Tongue (tissue), 3 donors: ENCODE measurements at places on chromosomes 7 and 10.

GRCh38 chr7:95686109-95686508 is 86.2 kb upstream of the DYNC1I1 start:
- DNase-seq = peak; percentile 87

DNA sequence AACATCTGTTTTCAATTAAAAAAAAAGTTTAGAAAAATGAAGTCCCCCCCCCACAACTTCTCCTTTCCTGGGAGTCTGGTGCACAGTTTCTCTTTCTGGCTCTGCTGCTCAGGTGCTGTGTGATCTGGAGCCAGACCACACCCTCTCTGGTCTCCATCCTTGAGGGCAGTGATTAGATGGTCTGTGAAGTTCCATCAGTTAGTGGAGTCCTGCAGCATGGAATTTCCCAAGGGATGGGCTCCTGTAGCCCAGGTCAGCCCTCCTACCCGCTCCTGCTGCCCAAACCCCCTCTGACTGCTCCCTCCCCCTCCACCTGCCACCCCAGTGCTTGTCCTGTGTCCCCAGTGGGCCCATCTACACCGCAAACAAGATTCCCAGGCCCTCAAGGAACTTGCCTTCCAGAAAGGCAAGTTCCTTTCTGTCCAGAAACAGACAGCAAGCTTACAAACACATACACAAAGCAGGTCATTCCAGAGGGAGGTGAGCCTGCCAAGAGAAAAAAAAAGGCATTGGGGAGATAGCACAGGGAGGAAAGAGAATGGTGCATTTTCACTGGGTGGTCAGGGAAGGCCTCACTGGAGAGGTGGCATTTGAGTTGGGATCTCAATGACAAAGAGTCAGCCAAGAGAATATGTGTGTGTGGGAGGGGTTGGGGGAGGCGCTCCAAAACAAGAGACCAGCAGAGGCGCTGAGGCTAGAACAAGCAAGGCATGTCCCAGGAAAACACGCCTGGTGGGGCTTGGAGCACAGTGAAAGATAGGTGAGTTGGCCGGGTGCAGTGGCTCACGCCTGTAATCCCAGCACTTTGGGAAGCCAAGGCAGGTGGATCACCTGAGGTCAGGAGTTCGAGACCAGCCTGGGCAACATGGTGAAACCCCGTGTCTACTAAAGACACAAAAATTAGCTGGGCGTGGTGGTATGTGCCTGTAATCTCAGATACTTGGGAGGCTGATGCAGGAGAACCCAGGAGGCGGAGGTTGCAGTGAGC is 49.5 kb upstream of the SLC29A3 start:
- DNase-seq = peak; percentile 38

- DNase-seq = peak; percentile 58
Measured at GRCh38 chr10:94123258-94123995, 129.7 kb downstream of the PLCE1 start.

DNA sequence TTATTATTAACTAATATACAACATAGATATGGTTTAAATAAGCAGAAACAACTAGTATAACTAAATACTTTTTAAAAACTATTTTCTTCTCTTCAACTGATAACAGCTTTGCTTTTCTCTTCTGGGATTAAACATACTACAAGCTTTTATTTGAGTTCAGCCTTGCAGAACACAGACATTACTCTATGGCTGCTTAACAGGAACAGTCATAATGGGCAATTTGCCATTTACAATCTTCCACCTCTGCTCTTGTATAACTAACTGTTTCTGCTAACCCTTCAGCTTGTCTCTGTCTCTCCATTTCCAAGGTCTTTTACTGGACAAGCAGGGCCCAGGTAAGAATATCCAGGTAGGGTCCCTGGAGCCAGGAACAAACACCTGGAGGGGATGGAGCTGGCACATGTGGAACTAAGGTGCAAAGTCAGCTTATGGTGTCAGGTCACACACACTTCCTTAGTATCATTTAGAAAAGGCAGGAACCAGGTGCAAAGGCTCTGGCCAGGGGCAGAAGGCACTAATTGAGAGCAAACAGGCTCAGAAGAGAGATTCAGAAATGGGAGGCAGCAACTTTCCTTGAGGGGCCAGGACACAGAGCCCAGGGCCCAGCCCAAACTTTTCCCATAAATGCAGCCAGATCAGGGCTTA is 93.1 kb downstream of the STRA8 start:
- no peak for DNase-seq

- DNase-seq = peak; percentile 71
Measured at GRCh38 chr10:129467359-129468064, 471 bp downstream of the MGMT start.

DNA sequence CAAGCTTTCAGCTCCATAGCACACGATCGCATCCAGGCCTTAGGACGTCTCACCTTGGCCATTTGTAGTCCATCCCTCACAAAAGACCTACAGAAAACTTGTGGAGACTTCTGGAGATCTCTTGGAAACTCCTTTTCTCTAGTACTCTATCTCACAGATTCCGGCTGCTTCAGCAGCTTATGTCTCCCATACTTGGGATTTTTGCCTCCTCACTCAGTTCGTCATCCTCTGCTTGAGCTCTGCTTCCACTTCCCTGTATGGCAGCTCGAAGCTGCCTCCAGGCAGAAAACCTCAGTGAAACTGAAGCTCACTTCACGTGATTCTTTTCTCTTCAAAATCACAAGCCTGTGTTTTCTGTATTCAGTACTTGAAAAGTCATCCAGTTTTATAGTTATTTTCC is 178.7 kb upstream of the GDF10 start:
- no peak for DNase-seq

- DNase-seq = no peak
Measured at GRCh38 chr7:141481971-141482370, 69.2 kb upstream of the AGK start.

- no peak for DNase-seq
Measured at GRCh38 chr10:11654659-11655058, 43.2 kb upstream of the USP6NL start.

DNA sequence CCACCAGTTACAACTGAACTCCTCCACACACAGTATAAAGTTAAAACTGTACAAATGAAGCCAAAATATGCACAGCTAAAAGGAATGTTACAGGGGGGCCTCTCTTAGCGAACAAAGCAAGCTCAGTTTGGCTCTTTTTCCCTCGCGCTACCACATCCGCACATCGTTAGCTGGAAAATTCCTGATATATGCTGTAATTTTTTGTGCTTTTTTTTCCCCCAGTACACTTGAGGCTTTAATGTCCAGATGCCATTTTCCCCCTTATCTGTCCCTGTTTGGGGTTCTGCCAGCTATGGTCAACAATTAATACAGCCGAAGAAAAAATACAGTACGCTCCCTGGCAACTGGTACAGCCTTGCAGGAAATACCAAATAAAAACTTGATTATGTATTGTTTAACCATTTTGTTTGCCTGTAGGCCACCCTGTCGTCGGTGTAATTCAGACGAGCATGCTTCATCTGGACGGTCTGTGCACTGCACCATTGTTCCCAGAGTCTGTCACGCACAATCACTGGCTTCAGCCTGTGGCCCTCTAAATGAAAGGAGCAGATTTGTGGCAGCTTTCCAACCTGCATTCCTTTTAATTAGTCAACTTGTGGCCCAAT is 108.1 kb upstream of the FAM133B start:
- DNase-seq = peak; percentile 94
